AG08396 (cell line): ENCODE measurements at places on chromosomes 1 and 21.

DNA sequence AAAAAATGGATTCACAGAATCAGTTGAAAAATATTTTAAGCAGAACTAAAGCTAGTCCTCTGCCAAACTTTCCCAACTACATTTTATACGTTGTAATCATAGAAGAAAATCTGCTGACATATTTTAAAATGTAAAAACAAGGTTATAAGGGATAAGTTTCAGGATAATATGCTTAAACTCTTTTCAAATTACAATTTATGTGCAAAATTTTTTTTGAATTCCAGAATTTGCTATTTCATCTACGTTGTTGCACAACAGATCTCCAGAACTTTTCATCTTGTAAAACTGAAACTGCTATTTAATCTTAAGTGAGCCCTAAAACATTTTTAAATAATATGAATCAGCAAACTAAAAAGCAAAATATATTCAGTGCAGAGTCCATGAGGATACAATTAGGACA, 5.9 kb downstream of the EDEM3 start:
- DNase-seq: no peak

DNA sequence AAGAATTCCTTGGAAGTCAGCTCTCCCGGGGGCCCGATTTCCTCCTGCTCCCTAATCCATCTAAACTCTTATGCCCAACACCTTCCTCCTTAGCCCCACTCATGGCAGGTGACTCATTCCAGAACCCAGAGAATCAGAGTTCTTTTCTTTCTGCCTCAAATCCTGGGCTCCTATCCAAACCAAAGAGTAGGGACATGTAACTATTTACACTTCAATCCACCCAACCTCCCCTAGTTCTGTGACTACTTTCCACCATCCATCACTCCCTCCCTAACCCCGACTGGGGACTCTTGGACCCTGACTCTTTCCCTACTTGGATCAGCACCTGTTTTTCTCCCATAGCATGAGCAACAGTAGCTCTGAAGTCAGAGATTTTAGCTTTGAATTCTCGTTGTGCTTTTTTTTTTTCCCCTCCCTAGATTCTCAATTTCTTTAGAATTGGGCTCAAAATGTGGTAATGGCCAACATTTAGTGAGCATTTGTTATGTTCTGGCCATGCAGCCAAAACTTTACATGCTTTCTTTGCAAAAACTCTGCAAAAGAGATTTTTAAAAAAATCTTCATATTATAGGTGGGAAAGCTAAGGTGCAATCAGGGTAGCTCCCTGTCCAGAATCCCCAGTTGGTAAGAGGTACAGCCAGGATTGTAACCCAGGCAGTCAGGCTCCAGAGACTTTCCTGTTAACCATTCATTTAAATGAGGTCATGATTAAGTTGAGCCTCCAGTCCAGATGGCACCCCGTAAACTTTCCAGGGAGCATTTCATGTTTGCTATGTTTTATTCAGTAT, 7.5 kb upstream of the CYP4A11 start:
- no peak for DNase-seq

DNA sequence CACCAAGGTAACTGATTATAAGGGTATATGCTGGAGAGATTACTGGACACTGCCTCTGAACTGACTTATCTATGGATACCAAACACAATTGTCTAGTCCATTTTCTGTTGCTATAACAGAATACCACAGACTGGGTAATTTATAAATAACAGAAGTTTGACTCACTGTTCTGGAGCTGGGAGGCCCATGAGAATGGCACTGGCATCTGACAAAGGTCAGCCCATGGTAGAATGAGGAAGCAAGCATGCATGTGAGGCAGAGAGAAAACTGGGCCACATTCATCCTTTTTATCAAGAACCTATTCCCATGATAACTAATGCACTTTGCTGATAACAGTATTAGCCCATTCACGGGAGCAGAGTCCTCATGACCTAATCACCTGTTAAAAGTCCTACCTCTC, 37.4 kb downstream of the FCER1A start:
- no peak for DNase-seq

DNA sequence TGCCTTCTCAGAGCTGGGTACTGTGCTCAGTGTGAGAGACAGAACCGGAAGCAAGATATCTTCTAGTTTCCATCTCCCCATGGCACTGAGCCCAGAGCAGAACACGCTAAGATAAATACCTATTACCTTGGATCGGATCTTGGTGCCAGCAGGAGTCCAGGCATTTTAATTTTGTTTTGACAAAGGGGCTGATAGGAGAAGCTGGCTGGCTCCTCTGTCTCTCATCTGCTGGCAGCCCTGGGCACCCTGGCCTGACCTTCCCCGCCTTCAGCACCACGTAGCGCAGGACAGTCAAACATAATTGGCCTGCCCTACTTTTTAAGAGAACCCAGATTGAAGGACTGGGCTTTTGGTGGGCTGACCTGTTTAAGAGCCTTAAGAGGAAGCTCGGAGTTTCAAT, 160.7 kb upstream of the KLHDC7A start:
- no peak for DNase-seq

DNA sequence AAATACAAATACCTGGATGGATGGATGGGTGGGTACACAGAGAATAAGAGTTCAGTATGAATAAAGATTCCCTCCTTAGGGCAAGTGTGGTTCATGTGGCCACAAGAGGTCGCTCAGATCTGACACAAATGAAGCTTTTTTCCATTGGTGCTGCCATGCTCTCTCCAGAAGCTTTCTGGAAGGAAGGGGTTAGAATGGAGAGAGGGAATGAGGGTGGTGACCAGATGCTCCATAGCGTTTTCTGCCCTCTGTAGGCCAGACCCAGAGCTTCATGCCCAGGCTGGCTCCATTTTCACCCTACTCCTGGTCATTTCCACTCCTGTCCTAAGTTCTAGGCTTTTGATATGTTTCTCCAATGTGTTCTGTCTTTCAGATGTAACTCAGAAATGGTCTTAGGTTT, 3.3 kb upstream of the FCRL6 start:
- peak; percentile 81 for DNase-seq

- no peak for DNase-seq
These were observed 535.5 kb downstream of the LRRIQ3 start for GRCh38 chr1:73662526-73662925.

GRCh38 chr1:26938004-26938658, 16.6 kb downstream of the NUDC start:
- no peak for DNase-seq

DNA sequence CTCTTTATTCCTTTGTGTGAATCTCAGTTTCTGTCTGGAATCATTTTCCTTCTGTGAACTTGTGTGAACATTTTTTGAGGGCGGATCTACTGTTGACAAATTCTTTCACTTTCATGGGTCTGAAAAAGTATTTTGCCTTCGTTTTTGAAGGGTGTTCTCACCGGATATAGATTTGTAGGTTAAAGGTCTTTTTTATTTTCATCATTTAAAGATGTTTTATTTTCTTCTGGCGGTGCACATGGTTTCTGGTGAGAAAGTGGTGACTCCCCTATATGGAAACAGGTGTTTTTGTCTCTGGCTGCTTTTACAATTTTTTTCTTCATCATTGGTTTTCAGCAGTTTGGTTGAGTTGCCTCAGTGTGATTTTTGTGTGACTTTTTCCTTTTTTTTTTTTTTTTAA, 94.9 kb downstream of the DYRK1A start:
- DNase-seq: no peak

DNA sequence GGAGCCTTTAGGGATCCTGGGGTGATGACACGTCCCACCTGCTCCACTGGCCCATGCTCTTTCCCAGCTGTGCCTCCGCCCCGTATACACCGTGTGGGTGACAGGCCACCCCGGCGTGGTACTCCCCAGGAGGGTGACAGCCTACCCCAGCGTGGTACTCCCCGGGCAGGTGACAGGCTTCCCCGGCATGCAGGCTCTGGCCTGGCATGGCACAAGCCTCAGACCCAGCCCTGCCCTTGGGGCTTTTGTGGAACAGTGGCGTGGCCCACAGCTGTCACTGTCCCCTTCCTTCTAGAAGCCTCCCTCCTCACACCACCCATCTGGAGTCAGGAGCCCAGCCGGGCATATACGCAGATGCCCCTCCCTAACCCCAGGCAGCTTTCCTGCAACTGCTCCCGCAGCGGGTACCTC, 4.7 kb upstream of the PFKL start:
- DNase-seq: no peak

- no peak for DNase-seq
These were observed 105.3 kb upstream of the DPT start for GRCh38 chr1:168834225-168834872.

DNA sequence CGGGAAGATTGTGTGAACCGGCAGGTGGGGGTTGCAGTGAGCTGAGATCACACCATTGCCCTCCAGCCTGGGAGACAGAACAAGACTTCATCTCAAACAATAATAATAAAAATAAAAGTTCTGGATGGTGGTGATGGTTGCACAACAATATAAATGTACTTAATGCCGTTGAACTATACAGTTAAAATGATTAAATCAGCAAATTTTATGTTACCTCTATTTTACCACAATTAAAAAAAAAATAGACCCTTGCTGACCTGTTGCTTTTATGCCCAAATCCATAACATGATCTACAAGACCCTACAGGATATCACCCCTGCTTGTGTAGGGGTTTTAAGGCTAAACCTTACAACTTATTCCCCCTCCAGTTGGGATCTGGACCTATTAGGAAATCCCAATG, 11.8 kb upstream of the PDIK1L start:
- DNase-seq: no peak

DNA sequence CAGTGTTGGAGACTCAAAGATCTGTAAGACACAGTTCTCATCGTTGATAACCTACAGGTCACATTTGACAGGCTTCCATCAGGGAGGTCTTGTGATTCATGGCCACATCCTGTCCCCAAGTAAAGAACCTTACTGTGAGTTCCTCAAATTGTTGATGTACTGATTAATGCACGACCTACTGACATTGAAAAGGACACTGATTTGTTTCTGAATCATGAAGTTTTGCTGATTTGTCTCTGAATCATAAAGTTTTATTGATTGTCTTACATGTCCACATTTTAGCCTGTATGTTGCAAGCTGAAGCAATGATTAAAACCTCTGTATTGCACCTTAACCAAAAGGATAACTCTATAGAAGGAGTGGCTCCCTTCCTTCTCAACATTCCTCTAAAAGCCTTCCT, 476.3 kb upstream of the RUNX1 start:
- no peak for DNase-seq

- no peak for DNase-seq
These were observed 5.4 kb downstream of the NES start for GRCh38 chr1:156671804-156672203.

DNA sequence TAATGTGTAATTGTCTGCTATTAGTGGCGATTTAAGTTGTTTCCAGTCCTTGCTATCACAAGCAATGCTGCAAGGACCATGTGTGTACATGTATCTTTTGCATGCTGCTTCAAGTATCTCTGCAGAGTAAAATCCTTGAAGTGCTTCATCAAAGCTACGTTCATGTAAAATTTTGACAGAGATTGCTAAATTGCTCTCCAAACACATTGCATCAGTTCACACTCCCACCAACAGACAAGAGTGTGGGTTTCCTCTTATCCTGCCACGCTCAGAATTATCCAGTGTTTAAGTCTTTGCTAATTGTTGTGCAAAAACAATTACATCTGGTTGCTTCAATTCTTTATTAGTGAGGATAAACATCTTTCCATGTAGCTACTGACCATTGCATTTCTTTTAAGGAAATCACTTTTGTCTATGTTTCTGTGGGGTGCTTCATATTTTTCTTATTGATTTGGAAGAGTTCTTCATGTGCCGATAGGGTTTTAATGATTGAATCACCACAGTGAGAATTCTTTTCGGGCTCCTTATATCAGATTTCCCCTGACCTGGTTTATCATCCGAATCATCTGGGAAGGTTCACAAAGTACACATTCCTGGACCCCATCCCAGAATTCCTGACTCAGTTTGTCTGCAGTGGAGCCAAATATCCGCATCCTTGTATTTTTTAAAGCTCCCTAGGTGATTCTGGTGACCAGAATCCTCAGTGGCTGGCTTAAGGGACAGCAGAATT, 56.3 kb upstream of the GALNT2 start:
- no peak for DNase-seq

- no peak for DNase-seq
These were observed 59.6 kb downstream of the FMN2 start for GRCh38 chr1:240151136-240151735.

DNA sequence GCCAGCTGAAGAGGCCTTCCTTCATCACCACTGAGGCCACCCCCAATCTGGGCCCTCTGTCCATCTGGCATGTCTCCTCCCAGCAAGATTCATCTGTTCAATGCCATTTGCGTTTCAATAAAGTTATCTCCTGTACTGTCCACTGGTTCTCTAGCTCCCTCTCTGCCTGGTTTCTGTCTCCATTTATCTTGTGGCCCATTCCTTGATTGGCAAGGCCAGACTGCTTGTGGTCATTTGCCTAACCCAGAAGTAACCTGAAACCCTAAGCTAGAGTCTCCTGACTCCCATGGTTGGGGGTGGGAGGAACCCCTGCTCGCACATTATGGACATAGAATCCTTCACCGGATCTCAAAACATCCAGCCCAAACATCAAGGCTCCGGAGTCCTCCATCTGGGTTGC, 2.1 kb upstream of the IPO9 start:
- DNase-seq: no peak

- DNase-seq: no peak
These were observed 99.1 kb downstream of the DNM3 start for GRCh38 chr1:171940368-171940767.

DNA sequence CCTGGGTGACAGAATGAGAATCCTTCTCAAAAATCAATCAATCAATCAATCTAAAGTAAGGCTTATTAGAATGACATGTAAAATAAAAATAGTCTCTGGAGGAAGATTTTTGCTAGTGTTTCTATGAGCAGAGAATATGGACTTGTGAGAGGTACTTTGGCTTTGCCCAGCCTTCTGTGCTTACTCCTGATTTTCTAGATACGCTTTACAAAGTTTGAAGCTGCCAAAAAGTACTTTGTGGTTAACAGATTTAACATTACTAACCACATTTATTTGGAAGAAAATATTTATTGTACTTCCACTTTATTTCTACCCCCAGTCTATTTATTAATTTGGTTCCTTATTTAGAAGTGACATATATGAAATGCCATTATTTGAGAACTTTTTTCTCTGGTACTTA, 41.0 kb downstream of the CEP350 start:
- DNase-seq: no peak

DNA sequence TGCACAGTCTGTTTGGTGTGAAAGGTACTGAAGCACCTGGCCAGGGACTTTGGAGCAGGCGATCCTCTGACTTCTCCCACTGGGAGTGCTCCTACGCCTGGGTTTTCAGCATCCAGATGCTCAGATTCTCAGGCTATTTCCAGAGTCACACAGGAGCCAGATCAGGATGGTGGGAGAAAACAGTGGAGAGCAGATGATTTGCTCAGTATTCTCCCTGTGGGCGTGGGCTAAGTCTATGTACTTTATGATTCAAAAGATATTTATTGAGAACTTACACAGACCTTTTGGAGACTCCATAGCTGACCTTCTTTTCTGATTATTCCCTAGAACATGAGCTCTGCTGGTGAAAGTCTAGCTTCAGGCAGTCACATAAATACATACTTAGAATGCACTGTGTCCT, 134.6 kb downstream of the TENT5C start:
- DNase-seq: no peak

GRCh38 chr1:47997289-47998200, at the start of gene TRABD2B:
Gene TRABD2B, minus strand, starts transcription at chr1:47997385.
- peak; percentile 94 for DNase-seq

- peak; percentile 35 for DNase-seq
These were observed 253.1 kb upstream of the DUSP10 start for GRCh38 chr1:221994939-221995338.
